ENCODE measurements at places on chromosomes 2 and 18.

- DNase-seq = no peak
These were observed 13.0 kb downstream of the PTMA start for GRCh38 chr2:231720987-231721966.

DNA sequence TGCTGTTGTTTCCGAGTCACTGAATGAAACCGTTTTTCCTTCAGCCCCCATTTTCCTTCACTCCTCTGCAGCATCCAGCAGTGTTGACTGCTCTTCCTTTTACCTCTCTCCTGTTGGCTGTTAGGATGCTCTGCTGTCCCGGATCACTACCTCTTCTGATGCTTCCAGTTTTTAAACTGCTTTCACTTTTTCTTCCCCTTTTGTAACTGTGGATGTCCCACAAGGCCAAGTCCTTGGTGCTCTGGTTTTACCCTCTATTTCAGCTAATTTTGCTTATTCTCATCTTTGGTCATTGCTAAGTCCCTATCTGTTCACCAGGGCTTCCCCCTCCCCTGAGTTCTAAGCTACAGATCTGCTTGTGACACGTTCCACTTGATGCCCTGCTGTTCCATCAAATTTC is 39.4 kb upstream of the MAP4K3 start:
- no peak for DNase-seq

GRCh38 chr18:73043211-73043610 is 175.4 kb upstream of the NETO1 start:
- no peak for DNase-seq

DNA sequence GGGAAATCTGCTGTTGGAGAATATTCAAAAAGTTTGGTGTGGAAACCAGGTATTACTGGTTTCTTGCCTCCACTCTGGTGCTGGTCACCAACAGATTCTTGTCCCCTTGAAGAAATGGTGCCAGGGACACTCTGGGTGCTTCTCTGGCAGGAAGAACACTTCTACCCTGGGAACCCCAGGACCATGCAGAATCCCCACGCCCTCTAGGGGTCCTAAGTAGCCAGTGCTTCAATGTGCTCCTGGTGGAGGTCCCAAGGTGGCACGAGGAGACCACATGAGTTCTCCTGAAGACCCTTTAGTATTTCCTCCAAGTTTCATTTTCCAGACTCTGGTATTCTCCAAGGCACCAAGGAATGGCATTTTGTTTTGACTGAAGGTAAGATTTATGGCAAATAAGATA is 380.6 kb downstream of the TSN start:
- peak; percentile 1 for DNase-seq

GRCh38 chr2:239773228-239774141 is 251.7 kb downstream of the NDUFA10 start:
- no peak for DNase-seq

DNA sequence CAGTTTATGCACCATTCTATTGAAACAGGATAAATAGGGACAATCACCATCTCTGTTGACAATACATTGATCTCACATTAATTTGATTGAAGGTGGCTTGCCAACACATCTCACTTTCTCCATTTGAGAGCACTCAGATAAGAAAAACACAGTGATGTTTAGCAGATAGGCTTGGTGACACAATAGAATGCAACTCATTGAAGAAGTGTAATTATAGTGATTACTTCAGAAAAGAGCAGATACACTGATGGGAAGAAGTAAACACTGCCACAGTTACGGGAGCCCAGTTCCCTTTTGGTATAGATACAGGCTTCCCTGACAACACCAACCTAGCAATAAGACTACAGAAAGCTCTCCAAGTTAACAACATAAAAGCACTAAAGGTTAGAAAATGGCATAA is 89.1 kb downstream of the FIGN start:
- no peak for DNase-seq

- no peak for DNase-seq
These were observed 85.3 kb upstream of the RANBP2 start for GRCh38 chr2:108634011-108634410.

- no peak for DNase-seq
These were observed 3.1 kb downstream of the ARHGAP15 start for GRCh38 chr2:143132355-143132754.

DNA sequence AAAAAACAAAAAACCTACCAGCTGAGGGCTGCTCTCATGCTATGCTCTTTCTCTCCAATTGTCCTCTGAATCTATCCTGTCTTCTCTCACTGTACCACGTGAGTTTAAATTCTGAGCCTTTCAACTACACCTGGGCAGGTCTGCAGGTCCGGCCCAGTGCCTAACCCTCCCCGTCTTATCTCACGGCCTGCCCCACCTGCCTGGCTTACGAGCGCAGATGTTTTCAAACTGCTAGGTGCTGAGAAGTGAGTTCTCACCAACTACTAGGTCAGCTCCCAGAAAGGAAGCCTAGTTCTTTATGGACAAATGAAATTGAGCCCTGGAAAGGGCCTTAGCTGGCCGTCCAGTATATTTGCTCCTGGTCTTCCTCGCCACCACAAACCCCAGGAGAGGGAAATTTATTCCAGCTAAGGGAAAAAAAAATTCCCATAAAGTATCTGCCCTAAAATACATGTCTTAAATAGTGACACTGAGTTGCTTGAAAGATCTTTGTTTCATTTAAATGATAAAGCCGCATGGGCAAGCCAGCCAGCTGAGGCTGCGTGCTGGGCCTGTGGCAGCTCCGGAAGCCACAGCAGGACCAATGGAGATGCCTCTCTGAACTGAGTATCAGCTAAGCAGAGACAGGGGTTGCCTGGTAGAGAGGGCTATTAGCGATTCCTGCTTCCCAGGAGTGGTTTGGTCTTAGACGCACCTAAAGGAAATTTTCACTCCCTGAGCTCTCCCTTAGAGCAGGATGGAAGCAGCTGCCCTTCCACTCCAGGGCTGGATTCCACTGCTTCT is 92.5 kb upstream of the NCK2 start:
- DNase-seq = no peak

- no peak for DNase-seq
These were observed 324.9 kb downstream of the CCDC85A start for GRCh38 chr2:56508662-56509061.

DNA sequence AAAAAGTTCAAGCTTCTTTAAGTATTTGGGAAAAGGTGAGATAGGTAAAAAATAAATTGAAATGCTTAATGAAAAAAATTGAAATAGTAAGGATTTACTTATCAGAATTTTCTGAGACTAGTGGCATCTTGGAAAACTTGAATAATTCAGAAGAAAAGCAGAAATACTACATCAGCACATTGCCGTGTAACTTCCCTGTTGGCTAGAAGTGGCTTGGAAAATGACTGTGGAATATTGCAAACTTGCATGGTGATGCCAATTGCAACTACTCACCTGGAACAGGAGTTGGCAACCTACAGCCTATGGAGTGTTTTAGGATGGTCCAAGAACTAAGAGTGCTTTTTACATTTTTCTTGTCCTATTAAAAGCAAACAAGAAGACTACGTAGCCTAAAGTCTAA is 603.5 kb upstream of the VRK2 start:
- no peak for DNase-seq

DNA sequence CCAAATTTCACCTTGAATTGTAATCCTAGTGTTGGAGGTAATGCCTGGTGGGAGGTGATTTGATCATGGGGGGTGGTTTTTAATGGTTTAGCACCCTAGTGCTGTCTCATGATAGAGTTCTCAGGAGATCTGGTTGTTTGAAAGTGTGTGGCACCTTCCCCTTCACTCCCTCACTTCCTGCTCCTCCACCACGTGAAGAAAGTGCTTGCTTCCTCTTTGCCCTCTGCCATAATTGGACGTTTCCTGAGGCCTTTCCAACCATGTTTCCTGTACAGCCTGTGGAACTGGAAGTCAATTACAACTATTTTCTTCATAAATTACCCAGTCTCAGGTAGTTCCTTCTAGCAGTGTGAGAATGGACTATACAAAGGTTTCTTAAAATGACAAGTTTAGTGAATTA is 251.8 kb upstream of the NETO1 start:
- DNase-seq = no peak

- no peak for DNase-seq
These were observed 223.7 kb downstream of the SOX11 start for GRCh38 chr2:5915881-5916310.

DNA sequence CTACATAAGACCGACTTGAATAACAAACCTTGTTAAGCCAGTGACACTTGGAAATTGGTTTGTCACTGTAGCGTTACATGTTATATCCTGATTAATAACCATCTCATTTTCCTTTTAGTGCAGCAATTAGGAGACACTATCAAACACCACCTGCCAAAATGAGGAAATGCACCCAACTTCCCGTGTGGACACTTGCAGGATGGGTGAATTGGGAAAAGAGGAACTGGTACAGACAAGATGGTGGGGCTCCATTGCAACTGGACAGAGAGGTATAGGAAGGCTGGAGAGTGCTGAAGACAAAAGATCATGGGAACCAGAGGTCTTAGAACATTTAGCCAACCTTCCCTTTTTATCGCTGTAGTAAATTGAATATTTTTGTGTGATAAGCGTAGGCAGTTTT is 816.3 kb upstream of the HS6ST1 start:
- no peak for DNase-seq

- no peak for DNase-seq
These were observed 11.4 kb downstream of the AGAP1 start for GRCh38 chr2:235505181-235505741.

GRCh38 chr2:39994151-39994550 is 215.1 kb upstream of the THUMPD2 start:
- DNase-seq = peak; percentile 75

- no peak for DNase-seq
These were observed 207.3 kb downstream of the HAUS1 start for GRCh38 chr18:46311491-46311890.

DNA sequence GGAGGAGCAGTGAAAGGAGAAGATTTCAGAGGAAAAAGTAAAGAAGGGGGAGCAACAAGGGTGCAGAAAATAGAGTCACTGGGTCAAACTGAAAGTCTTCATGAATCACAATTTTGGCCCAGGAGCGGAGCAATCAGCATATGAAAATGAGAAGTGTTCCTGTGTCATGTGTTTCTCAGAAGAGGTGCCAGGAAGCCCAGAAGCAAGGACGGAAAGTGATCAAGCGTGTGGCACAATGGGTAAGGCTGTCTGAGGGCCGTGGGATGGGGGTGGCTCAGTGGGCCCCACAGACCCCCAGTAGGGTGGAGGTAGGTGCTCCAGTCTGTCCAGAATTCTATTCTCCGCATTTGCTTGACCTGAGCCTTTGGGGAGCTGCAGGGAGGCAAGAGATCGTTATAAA is 44.2 kb downstream of the SP140 start:
- DNase-seq = no peak

GRCh38 chr2:159249990-159250715 is 36.4 kb downstream of the WDSUB1 start:
- peak; percentile 82 for DNase-seq

DNA sequence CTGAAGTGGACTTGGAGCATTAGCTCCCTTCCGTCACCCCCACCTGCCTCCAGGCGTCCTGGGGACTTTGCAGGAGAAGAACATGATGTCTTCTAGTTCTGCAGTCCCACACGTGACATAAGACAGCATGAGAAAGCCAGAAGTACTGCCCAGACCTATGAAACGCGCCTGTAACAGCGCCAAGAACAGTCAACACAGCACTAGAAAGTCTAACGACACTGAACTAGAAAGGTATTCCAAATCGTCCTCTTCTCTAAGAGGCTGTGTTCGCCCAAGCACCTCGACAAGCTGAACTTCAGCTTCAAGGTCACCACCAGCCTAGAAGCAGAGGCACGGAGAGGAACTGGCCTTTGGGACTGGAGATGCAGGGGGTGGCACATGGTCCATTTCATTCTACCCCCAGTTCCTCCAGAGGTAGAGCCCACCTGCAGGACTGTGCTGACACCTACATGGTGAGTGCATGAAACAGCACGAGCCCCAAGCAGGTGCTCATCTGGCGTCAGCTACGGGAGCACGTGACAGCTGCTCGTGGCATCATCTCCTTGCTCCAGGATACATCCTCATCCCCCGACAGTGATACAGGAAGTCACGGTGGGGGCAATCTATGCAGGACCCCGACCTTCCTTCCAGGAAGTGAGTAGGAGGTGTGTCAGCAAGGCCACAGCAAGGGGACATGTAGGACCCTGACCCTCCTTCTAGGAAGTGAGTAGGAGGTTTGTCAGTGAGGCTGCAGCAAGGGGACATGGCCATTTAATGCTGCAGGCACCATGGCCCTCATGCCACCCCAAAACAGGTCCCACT is 3.7 kb downstream of the HDAC4 start:
- peak; percentile 32 for DNase-seq

DNA sequence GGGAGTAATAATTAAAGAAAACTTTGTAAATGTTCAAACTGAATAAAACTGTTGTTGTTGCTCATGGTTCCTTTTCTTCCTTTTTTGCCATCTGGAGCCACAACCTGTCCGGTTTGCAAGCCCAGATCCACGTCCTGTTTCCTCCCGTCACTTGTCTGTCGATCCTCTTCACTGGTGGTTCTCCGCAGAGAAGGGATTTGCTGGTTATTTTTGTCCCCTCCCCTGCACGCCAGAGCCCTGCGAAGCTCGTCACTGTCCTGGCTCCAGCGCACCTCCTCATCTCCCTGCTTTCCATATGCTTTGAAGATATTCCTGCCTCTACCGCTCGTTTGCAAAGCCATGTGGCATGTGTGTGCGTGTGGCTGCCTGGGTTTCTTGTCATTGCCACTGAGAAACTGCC is 461.4 kb downstream of the RNF144A start:
- no peak for DNase-seq

DNA sequence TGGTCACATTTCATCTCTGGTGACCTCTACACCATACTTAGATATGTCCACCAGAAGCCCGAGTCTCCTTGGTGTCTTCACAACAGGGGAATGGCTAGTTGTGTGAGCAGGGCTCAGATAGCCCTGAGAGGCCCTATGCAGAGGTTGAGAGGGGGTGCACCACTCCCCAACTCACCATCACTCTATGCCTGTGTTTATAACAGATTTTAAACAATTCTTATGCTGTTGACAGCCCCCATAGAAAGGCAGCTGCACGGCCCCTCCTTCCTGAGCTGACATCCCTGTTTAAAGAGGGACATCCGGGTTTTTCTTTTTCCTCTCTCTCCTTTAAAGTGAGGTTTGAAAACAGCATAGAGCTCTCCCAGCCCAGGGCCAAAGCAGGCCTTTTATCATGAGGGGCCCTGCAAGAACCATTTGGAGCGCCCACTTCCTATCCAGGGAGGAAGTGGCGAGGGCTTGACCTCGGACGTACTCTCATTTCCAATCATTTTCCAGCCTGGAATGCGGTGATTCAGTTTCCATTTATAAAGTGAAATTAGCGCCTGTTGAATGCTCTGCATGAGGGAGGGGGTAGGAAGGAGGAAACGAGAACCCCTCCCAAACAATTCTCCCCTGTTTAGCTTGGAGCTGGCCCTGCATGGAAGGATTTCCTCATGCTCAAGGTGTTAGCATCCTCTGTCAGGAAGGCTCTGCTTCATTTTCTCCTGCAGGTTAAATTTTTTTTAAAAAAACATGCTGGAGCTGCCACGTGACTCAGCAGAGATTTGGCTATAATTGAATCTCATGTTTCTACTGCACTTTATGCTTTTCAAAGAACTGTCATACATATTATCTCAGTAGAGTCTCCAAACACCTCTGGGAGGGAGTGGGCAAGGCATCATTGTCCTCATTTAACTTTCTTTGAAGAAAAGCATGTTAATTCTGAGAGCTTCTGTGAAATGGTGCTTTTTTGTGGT is 117.5 kb downstream of the DDX1 start:
- no peak for DNase-seq

GRCh38 chr2:199019898-199020507 is 437.7 kb downstream of the SATB2 start:
- peak; percentile 18 for DNase-seq
